Muscle of arm (tissue), 14 donors: ENCODE measurements at places on chromosomes 6 and 20. TPM values are rescaled to one million over a fixed set of nuclear protein-coding genes. Genes with fewer than 3 reads are reported as not detected.
A peak's percentile ranks its signal among the peaks of the same experiment; 100 is the strongest.

- DNase-seq, result peak; percentile 2
Observed at GRCh38 chr6:159788276-159788675, 1.1 kb downstream of the TCP1 start.

- DNase-seq, result no peak
Observed at GRCh38 chr6:18215436-18215835, 48.9 kb downstream of the DEK start.

DNA sequence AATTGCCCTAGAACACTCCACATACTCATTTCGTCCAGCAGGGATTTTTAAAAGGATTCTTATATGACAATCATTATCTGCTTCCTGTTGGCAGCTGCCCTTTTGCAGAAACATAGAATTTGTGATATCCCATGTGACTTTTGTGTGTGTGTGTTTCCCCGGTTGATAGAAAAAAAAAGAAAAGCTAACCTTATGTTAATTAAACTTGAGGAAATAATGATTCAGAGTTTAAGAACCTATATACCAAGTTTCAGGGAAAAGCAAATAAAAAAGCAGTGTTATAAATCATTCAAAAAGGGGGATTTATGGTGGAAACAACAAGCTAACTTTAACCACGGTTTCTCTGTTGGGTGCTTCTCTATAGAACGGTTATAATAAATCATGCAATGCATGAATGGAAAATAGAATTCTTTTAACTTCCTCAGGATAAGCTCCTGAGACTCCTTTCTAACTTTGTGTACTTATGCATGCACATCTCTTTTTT is 826.9 kb upstream of the EYS start:
- DNase-seq, result no peak

- no peak for DNase-seq
Observed at GRCh38 chr6:64504503-64504902, 868.9 kb downstream of the PHF3 start.

Gene PACRG
- 3.2 TPM for polyA plus RNA-seq
